ENCODE measurements at places on chromosomes 4 and X.

- no peak for DNase-seq
Observed at GRCh38 chr4:170323623-170324022, 233.9 kb upstream of the AADAT start.

GRCh38 chr4:15920723-15921591 is 17.6 kb downstream of the FGFBP1 start:
- peak; percentile 98 for DNase-seq

GRCh38 chr4:145132511-145133098 is 34.5 kb downstream of the ABCE1 start:
- DNase-seq, result peak; percentile 13

GRCh38 chrX:84710611-84711010 is 208.4 kb upstream of the HDX start:
- no peak for DNase-seq

GRCh38 chr4:183263787-183264386 is 56.2 kb downstream of the CLDN22 start:
- DNase-seq, result peak; percentile 94

- no peak for DNase-seq
Observed at GRCh38 chr4:37998226-37998625, 38.0 kb downstream of the PTTG2 start.

DNA sequence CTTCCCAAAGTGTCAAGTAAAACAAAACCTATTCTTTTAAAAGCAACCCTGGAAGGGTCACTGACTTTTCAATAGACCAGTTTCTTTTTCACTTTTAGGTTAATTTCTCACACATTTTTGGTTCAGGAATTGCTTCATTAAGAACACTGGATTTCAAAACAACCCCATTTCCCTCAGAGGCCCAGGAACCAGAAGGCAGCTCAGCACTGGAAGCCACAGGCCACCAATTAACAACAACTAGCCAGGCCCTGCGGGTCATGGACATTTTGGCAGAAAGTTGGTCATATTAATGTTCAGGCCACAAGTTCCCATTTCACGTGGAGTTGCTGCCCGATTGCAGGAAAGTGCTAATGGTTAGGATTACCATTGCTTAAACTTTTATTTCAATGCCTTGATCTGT is 39.8 kb downstream of the HAND2 start:
- DNase-seq, result no peak

DNA sequence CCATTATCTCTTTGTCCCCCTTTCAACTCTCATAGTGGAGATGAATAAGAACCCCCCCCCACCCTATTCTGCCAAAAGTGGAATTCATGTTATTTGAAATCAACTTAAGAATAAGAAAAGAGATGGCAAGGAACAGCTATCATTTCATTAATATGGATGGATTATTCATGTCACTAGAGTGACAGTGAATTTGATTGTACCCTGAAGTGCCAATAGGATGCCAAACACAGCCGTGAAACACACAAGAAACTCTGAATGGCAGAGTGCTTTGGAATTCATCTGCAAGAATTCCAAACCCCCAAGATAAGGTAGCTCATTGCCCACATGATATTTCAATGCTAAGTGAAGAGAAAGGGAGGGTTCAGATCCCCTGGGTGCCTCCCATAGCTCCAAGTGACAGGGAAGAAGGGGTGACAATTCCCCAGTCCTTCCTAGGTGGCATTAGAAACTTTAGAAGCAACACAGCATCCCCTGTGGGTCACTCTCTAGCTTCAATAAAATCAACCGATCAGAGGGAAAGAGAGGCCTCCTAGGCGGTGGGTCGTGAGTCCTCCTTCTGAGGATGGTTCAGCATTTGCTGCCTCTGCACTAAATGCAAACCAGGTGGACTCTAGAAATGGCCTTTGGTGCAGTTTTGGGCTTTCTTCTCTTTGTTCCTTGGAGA is 84.3 kb downstream of the MGST2 start:
- DNase-seq, result no peak

DNA sequence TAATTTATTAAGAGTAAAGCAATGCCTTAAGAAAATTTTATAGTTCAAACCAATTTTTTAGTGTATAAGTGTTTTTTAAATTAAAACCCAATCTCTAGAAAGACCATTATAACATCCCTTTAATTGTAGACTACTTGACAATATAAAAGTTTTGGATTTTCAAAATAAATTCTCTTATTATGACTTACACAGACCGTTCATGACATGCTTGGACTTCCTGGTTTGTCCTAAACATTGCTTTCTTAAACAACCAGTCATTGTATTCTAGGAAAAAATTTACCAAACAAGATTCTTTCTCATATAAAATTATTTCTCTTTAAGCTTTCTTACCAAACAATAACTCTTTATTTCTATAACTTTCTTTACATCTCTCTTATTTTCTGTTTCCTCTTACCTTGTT is 49.0 kb upstream of the CXorf51A start:
- no peak for DNase-seq

GRCh38 chr4:6888506-6889071 is 21.0 kb upstream of the TBC1D14 start:
- no peak for DNase-seq

- no peak for DNase-seq
Observed at GRCh38 chr4:78354782-78355181, 196.8 kb upstream of the ANXA3 start.

DNA sequence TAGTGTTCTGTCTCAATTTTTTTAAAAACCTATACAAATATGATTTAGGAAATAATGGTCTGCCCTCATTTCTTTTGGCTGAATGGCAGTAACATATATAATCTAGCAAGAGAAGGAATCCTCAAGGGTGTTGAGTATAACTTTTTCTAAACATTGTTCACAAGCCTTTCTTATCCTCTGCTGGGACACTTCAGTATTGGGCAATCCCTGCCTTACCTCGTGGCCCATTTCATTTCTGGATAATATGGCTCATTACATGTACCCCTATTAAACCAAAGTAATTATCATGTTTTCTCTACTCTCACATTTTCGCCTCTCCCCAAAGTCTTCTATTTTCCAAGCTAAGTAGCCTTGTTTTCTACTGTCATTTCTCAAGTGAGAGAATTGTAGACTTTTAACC is 110.8 kb upstream of the STIM2 start:
- no peak for DNase-seq

GRCh38 chr4:4859799-4860599 is 534 bp downstream of the MSX1 start:
- DNase-seq, result no peak

- no peak for DNase-seq
Observed at GRCh38 chr4:68658672-68659071, 11.8 kb downstream of the UGT2B15 start.

All from fibroblast of skin of abdomen (primary cell).